ENCODE measurements at places on chromosomes 2 and 18. TPM values are rescaled to one million over a fixed set of nuclear protein-coding genes. Genes with fewer than 3 reads are reported as not detected.

KIF1A gene
- 0.23 TPM for total RNA-seq

ANO7 gene
- total RNA-seq = 0.45 TPM

ITGB6 gene
- total RNA-seq = not detected

TBR1 gene
- total RNA-seq = not detected

HRH4 gene
- not detected for total RNA-seq

IL1RL2 gene
- total RNA-seq = not detected

RAB17 gene
- total RNA-seq = not detected

C2orf66 gene
- 0.28 TPM for total RNA-seq

ASXL3 gene
- not detected for total RNA-seq

SPEG gene
- total RNA-seq = 1.7 TPM

RGPD3 gene
- 0.19 TPM for total RNA-seq

NCL gene
- total RNA-seq = 517 TPM

EFEMP1 gene
- not detected for total RNA-seq

RFX8 gene
- 0.73 TPM for total RNA-seq

ALK gene
- not detected for total RNA-seq

SIX2 gene
- total RNA-seq = not detected

ZNF521 gene
- not detected for total RNA-seq

CRYGD gene
- not detected for total RNA-seq

LRATD1 gene
- not detected for total RNA-seq

CYBRD1 gene
- 0.15 TPM for total RNA-seq

PLCD4 gene
- total RNA-seq = 0.38 TPM

GPR17 gene
- total RNA-seq = not detected

Measured in activated naive CD4-positive, alpha-beta T cell treated with anti-CD3 and anti-CD28 coated beads, Interleukin-2, amount 10 ng/mL, durations not matched to agents 5 hours and 36 hours (primary cell).